ENCODE measurements at places on chromosomes 12 and 14.

GRCh38 chr12:12882288-12882687, 9.1 kb upstream of the GPRC5A start:
- no peak for DNase-seq

DNA sequence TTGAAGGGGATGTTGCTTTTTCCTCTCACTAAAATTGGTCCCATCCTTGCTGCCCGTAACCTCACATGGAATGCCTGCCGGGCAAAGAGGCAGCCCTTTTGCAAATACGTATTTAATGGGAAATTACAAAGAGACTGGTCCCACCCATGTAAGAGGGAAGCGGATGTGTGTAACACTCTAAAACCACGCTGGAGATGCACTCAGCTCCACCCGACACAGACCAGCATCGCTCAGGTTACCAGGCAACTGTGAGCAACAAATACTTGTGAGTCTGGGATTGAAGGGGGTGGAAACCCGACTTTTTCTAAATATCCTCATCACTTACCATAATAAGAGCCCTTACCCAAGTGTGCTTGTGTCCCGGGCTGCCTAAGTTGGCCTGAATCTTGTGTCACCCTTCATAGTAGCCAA, 47.7 kb downstream of the ELK3 start:
- DNase-seq, result no peak

GRCh38 chr12:121326996-121327674, 25.1 kb downstream of the ANAPC5 start:
- no peak for DNase-seq

DNA sequence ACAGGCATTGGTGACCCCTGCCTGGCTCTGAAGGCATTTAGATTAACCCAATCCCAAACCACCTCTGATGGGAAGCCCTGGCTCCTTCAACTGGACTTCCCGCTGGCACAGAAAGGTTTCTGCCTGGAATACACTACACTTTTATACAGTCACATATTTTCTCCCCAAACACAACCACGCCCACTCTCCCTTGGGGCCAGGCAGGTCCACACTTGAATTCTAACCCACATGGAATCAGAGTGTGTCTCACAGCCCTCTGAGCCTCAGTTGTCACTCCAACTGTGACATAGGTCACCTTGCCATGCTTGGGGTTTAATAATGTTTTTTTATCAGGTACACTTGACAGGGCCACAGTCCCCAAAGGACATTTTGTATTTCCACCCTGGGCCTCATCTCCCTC, 368.6 kb downstream of the BCL11B start:
- DNase-seq, result no peak

GRCh38 chr12:42260518-42260917, 22.5 kb upstream of the YAF2 start:
- DNase-seq, result no peak

DNA sequence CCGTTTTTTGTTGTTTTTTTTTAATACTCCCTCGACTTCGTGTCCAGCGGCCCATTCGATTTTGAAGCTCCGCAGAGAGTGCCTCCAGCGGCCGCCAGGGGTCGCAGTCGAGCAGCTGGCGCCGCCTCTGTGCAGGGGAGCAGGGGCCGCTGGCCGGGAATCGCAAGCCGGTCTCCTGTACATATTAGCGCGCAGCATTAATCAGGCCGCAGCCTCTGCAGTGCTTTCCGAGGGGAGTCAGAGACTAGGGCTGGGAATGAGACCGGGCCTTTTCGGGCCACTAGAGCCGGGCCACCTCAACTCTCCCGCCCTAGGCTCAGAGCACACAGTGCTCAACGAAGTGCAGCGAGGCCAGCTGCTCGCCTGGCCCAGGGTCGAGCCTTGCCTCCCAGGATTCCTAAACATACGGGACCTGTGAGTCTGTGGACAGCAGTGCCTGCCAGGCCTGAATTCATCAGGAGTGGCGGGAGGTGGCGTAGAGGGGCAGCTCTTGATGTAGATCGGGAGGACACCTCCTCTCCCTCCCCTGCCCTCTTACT, 81.8 kb downstream of the EMP1 start:
- peak; percentile 90 for DNase-seq

Measured in activated CD8-positive, alpha-beta memory T cell treated with anti-CD3 and anti-CD28 coated beads, Interleukin-2, amount 50 U/mL, for 48 hours (primary cell).